Activated CD4-positive, alpha-beta T cell treated with anti-CD3 and anti-CD28 coated beads for 36 hours (primary cell): ENCODE measurements at places on chromosomes 1 and 21. TPM values are rescaled to one million over a fixed set of nuclear protein-coding genes. Genes with fewer than 3 reads are reported as not detected.

The SLC26A9 gene
- total RNA-seq, result not detected

DNA sequence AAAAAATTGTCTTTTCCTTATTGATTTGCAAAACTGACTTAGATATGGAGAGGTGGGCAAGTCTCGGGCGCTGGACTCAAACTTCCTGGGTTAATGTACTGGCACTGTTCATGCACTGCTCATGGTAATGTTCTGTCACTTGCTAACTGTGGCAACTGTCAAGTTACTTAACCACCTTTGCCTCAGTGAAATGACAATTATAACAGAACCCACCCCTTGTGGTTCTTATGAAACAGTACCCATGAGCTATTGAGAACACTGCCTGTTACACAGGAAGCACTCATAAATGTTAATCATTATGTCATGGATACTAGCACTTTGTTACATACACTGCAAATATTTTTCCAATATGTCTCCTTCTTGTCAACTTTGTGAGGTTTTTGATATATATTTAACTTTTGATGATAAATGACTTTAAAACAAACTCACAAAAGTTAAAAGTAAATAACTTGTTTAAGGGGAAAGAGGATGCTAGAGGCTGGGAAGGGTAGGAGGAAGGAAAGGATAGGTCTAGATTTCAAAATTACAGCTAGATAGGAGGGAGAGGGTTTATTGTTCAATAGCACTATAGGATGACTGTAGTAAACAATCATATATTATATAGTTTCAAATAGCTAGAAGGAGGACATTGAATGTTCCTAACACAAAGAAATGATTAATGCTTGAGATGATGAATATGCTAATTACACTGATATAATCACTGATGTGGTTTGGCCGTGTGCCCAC lies 342.5 kb downstream of the ADGRL2 start:
- DNase-seq, result no peak

The AADACL4 gene
- total RNA-seq, result not detected

- no peak for DNase-seq
Observed at GRCh38 chr1:44587796-44588460, 86.4 kb downstream of the TMEM53 start.

The DIO1 gene
- not detected for total RNA-seq

The CLIC6 gene
- 0.07 TPM for total RNA-seq

DNA sequence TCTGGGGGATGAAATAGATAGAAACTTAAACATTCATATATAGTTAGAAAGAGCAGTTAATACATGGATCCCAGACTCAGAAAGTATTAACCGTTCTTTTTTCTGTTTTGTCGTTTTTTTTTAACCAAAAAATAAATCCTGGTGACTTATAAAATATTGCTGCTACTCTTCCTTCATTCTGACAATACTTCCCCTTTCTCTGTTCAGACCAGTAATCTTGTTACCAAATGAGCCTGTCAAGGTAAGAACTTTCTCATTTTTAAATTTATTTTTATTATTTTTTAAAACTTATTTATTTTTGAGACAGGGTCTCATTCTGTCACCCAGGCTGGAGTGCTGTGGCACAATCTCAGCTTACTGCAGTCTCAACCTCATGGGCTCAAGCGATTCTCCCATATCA lies 13.7 kb downstream of the PTPN22 start:
- no peak for DNase-seq

DNA sequence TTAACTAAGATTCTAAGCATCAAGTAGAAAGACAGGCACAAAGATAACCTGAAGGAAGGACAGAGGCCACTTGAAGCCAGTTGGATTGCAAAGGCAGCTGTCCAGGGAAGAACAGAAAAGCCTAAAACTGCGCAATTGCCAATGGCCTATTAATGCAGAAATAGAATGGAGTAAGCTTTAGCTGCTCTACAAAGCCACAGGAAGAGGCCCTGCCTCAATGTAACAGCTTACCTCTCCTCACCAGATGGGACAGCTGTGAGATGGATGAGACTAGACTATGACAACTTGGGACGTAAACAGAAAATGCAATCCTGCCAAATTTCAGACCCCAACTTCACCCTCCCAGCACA lies 176.5 kb downstream of the EIF4G3 start:
- no peak for DNase-seq

DNA sequence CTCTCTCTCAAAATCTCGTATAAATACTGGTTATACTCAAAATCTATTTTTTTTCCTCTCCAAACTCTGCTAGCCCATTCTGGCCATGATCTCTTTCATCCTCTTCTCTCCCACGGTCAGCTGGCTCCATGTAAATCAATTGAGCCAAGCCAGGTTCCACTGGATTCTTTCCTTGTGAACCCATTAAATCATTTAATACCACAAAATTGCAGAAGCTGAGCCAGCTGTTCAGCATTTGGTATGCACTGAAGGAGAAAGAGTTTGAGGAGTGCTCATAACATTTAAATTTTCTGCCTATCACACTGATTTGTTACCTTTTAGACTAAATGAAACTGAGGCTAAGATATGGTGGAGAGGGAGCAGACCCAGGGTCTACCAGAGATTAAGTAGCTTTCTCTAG lies 29.1 kb upstream of the TADA1 start:
- DNase-seq, result no peak

DNA sequence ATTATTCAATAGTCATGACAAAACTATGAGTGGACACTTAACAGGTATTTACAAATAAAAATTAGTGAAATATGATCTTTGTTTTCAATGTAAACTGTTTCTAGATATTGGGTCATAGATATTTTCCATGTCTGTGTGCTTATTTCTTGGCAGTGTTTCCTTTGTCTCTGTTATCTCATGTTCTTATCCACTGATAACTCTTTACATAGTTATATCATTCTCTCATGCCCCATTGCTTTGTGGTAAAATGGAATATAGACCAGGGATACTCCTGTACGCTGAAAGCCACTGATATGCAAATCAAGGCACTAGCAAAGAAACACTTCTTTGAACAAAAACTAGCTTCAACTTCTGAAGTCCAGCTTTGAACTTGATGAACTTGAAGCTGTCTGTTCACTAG lies 113.1 kb downstream of the ITSN1 start:
- DNase-seq, result no peak

The DSCAM gene
- not detected for total RNA-seq

- DNase-seq, result no peak
Observed at GRCh38 chr1:208420696-208421095, 176.5 kb upstream of the PLXNA2 start.

The RGS13 gene
- total RNA-seq, result not detected

GRCh38 chr1:36924282-36924811 lies 110.0 kb downstream of the GRIK3 start:
- peak; percentile 73 for DNase-seq

The OLFM3 gene
- total RNA-seq, result not detected

GRCh38 chr1:100622506-100622905 lies 84.6 kb downstream of the GPR88 start:
- DNase-seq, result no peak

- no peak for DNase-seq
Observed at GRCh38 chr1:245107776-245108114, 47.0 kb upstream of the KIF26B start.

GRCh38 chr1:104648269-104648691 lies 898.6 kb downstream of the AMY1C start:
- no peak for DNase-seq

DNA sequence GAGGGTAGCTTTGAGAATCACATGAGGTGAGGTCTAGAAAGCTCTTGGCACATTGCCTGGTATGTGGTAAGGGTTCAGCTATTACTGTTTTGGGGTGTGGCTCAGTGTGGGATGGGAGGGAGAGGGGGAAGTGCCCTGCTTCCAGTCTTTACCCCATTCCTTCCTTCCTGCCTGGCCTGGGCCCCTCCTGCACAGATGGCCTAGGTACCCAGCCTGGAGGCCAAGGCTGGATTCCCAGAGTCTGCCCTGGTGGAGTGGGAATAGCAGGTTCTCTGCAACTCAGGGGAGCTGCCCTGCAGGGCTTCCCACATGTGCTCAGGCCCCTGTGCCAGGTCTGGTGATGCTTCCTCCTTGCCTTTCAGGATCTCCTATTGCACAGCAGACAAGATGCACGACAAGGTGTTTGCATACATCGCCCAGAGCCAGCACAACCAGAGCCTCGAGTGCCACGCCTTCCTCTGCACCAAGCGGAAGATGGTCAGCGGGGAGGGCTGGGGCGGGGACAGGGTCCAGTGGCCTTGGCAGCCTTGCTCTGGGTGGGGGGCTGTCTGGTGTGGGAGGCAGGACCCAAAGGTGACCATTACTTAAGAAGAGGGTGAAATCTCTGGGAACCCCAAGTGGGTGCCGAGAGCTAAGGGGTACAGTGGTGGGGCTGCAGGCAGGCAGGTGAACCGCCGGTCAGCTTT lies 13.5 kb downstream of the LDLRAP1 start:
- peak; percentile 72 for DNase-seq

The NBPF8 gene
- total RNA-seq, result 23.5 TPM

The TCEA3 gene
- total RNA-seq, result 6.8 TPM
